ENCODE measurements at places on chromosomes 13 and 19. TPM values are rescaled to one million over a fixed set of nuclear protein-coding genes. Genes with fewer than 3 reads are reported as not detected.

PGLYRP1 gene
- not detected for total RNA-seq

NPHS1 gene
- total RNA-seq = 0.68 TPM

ELL gene
- 12.7 TPM for total RNA-seq

LHB gene
- total RNA-seq = 8.2 TPM

NRTN gene
- total RNA-seq = 0.14 TPM

- DNase-seq = no peak
Measured at GRCh38 chr13:30907121-30907861, 1.2 kb downstream of the MEDAG start.

- peak; percentile 60 for DNase-seq
Measured at GRCh38 chr19:10812902-10813404, 23.1 kb downstream of the TMED1 start.

FPR2 gene
- total RNA-seq = not detected

KIR2DL3 gene
- total RNA-seq = not detected

CPT1C gene
- 3.4 TPM for total RNA-seq

MYO1F gene
- total RNA-seq = 0.21 TPM

GRCh38 chr13:113145911-113146598 is 12.4 kb upstream of the PROZ start:
- DNase-seq = no peak

DNA sequence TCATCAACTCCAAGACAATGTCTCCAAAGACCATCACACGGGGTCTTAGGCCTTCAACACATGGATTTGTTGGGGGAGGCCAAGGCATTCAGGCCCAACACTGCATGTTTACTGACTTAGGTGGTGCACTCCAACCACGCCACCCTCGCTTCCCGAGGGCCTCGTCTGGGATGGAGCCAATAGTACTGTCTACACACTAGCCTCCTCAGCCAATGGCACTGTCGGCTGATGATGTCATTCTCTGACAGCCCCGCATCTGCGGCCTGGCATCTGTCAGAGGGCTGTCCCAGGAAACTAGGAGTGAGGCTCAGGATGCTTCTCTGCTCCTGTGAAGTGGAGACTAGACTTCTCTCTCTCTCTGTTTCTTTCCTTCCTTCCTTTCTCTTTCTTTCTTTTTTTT is 96.6 kb downstream of the TEX26 start:
- no peak for DNase-seq

ICAM4 gene
- total RNA-seq = not detected

DNA sequence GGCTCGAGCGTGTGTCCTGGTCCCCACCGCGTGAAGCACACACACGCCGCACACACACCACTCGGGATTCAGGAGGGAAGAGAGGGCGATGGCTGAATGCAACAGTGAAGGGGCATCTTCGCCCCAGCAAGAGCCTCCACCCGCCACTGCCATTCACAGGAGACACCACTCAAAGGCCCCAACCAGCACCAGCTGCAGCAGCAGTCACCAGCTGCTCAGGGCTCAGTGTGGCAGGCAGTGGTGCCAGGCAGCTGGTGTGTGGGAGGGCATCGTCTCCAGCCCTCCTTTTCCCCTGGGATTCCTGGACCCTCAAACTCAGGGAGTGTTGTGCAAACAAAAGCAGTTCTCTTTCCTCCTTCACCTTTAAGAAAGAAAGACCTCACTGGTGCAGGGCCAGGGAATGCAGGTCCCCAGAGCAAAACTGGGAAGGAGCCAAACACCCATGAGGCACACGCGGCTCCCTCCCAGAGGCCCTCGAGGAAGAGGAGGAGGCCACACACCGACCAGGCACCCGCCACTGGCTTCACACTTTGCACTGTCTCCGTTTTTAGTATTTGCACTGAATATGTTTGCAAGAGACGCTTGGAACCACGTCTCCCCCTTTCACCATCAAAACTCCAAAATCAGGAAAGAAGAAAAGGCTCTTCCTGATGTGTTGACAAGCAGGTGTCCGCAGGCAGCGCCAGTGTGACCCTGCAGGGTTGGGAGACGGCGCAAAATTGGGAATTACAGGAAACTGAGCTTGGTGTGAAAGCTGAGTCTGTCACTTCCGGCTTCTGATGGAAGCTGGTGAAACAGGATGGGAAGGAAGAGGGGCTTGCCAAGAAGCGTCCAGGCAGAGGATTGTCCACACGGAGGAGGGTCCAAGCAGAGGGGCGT is 26.4 kb upstream of the F7 start:
- DNase-seq = no peak

DNA sequence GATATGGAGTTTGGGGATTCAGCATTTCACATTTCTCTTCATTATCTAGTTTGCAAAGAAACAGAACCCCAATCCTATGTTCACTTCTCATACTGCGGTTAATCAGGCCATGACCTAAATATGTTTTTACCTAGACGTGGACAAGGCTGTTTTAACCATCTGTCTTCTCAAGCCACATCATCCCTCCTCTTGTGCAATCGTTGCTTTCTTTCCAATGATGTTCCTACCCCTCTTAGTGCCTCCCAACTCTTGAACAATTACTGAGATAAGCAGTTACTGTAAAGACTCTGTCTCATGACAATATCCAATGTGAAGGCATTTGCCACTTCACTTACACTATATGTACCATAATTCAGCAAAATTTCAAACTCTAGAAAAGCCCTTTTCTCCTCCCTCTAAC is 406.2 kb downstream of the LIG4 start:
- no peak for DNase-seq

ZNF708 gene
- 8.1 TPM for total RNA-seq

DNA sequence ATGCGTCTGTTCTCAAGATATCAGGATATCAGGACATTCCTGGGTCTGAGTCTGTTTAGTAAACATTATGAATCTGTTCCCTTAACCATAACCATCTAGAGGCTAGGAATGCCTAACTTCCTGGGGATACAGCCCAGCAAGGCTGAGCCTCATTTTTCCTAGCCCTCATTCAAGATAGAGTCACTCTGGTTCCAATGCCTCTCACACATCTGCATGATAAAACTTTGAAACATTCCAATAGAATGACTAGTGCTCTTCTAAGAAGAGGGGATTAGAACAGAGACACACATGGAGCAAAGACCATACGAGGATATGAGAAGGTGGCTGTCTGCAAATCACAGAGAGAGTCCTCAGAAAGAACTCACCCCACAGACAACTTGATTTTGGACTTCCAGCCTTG is 20.6 kb upstream of the CABP5 start:
- no peak for DNase-seq

- peak; percentile 31 for DNase-seq
Measured at GRCh38 chr19:18683109-18683957, at the start of gene CRTC1. CRTC1 (plus strand) TSS chr19:18683680; CDS start chr19:18683703, 23 bp downstream.

DNA sequence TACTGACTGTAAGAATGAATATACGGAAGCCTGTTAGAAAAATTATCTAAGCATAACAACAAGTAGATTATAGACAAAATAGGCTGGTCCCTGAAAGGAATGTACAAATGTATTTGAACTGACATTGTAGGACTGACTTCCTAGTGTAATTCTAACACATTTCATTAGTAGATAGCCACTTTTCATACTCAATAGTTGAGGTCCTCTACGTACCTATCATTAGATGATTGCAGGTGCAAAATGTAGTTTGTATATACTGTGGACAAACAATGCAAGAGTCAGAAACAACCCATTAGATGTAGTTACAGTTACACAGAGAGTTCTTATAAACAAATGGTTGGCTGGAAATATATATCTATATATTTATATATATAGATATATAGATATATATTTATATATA is 402.3 kb upstream of the SLITRK6 start:
- DNase-seq = no peak

- DNase-seq = no peak
Measured at GRCh38 chr13:112333756-112334543, 42.2 kb upstream of the SPACA7 start.

- DNase-seq = peak; percentile 96
Measured at GRCh38 chr19:48681127-48681470, 8.3 kb upstream of the NTN5 start.

DNA sequence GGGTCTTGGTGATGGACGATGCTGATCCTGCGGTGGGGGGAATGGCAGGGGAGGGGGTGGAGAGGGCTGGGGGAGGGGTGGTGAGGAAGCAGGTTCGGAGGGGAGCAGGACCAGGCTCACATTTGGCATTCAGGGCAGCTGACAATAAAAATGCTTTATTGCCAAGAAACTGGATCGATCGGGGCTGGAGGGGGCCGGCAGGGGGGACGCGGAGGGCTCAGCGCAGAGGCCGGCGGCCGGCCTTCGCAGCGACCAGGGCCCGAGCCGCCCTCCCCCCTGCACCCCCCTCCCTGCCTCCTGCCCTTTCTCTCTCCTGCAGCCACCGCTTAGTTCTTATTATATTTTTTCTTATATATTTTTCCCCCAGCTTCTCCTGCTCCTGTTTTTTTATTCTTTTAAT is 18.1 kb upstream of the POU2F2 start:
- no peak for DNase-seq

Data from kidney epithelial cell (primary cell).